ENCODE measurements at places on chromosomes 2 and 18.

- DNase-seq: no peak
Observed at GRCh38 chr2:224882291-224883171, 159.7 kb downstream of the DOCK10 start.

GRCh38 chr2:222861411-222862105, 722 bp downstream of the ACSL3 start:
- peak; percentile 55 for DNase-seq

DNA sequence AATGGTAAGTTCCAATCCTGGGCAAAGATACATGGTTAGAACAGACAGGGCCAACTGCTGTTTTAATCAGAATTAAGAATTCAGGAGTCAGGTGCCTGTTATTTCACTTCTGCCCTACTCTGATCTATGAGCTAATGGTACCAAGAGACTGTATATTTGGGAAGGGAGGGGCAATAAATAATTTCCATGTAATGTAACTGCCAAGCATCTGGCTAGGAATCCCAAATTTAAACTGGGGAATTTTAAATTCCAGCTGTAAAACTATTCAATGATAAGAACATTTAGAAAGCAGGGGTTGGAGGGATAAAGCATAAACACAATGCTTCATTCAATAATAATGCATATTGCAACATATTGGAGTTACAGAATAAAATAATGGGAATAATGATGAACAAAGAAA, 49.7 kb downstream of the SCN7A start:
- no peak for DNase-seq

GRCh38 chr2:149076863-149077412, 38.4 kb downstream of the LYPD6B start:
- DNase-seq: no peak

DNA sequence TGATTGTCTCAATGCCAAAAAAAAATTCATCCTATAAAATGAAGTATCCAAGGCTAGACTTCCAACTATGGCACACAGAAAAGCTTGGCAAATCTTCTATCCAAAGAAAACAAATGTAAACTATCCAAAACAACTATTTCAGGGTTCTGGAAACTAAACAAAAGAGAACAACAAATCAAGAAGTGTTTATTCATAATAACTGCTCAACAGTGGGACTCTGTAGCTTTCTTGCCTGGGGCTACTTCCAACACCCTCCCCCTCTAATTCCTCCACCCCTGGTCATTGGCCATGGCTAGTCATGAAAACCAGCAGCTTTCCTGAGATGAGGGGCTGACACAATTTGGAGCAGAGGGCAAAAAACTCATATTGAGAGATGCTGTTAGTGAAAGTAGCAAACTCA, 107.0 kb downstream of the EXOC6B start:
- no peak for DNase-seq

DNA sequence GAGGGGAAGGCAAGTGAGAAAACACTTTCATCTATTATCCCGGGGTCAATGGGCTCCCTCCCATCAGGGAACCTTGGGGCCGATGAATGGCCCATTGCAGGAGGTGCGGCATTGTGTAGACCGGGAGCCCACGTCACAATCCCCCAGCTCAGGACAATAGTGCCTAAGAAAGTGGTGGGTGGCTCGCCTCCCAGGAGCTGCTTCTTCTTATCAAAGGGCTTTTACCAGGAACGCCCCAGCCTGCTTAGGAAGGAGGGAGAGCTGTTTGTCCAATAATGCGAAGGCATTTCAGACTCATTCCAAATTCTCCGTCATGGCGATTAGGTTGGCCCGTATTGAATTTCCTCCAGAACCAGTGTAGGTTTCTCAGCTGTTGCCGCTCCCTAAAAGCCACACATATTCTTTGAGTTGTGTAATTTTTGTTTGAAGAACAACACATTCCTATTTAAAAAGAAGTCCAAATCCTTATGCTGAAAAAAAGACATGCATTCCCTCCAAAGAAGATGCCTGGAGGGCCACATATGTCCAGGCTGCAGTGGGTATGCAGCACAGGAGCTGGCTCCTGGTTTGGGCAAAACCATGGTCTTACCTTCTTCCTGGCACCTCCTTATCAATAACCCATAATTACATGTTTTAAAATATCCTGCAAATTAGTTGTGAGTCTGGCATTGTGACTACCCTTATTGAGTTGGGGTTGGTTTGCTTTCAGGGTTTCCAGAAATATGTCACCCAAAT, 264.7 kb downstream of the MYCN start:
- no peak for DNase-seq

- no peak for DNase-seq
Observed at GRCh38 chr18:35590935-35591334, 9.4 kb downstream of the GALNT1 start.

DNA sequence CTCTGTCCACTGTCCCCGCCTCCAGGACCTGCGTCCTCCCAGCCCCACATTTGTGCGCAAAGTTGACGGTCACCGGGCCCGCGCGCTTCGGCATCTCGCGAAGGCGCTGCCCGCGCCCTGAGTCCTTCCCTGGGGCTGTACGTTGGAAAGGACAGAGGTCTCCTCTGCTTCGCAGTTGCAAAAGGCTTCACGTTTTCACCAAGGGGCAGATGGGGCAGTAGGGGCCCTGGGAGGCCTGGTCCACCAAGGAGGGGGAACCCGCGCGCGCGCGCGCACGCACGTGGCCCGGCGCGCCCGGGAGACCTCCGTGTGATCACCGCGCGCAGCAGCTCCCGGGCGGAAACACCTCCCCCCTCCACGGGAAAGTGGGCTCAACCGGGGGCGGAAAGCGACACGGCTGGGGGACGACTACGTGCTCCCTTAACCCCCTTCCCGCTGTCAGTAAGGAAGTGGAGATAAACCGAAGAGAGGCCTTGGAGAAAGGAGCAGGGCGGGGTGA, 21.9 kb downstream of the TEX44 start:
- DNase-seq: peak; percentile 72

DNA sequence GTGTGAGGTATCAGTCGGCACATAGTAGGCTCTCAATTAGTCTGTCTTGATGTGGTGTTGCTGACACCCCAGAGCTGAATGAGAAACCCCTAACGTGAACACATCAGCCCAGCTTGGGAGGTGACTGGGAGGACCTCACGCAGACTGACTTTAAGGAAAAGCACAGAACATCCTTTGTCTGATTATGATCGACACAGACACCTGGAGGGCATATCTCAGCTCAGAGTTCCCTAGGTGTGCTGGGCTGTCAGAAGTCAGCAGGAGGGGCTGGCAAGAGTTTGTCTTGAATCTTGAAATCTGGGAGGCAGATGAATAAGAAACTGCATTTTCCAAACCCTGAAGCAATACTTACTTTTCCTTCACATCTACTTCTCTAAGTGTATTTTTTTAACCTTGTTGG, 16.8 kb upstream of the MYCN start:
- DNase-seq: no peak

DNA sequence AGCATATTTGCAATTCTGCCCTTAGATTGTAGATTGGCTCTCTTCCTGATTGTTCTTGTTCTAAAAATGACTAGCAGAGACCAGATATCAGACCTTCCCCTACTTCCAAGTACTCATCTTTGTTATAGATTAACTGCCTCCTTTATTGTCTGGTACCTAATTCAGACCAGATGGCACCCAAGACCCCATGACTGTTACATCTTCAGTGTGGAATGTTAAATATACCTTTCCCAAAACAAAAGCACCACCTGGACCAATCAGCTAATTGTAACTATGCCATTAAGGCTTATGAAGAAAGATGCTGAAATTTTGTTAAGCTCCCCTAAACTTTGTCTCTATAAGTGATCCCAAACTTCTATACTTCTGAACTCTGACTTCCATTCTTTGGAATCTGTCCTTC, 12.0 kb upstream of the TFPI start:
- no peak for DNase-seq

DNA sequence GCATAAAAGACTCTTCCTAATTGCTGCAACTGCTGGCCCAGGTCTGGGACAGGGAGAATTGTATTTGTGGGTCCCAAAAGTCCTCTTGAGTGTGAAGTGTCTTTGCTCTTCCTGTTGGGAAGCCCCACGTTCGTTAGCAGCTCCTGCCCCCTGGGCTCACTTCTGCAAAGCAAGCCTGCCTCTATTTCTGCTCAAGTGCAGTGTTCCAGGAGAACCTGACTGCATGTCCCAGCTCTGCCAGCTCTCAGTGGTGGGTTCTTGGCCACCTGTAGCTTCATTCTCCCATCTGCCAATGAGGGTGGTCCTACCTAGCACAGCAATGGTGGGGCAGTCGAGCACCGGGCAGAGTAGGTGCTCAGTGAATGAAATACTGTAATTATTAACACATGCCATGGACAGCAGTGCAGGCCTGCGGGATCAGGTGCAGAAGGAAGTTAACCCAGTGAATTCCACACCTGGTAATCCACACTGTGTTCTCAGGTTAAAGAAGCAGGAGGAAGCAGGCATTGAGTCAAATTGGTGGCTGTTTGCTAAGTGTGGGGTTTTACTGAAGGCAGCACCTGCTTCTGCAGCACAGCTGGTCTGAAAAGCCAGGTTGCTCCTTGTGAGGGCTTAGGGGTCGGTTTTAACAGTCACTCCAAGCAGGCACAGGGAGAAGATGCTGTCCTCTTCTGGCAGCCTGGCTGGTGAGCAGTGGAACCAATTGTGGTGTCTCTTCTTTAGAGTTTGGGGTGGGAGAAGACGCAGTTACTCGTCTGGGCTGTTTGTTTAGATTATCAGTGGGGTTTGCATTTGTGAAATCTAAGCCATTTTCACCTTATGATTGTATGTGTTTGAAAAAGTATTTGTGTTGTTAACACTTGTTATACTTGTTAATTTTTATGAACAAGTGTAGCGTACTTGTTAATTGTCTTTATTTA, 54.3 kb downstream of the DGKD start:
- DNase-seq: no peak

DNA sequence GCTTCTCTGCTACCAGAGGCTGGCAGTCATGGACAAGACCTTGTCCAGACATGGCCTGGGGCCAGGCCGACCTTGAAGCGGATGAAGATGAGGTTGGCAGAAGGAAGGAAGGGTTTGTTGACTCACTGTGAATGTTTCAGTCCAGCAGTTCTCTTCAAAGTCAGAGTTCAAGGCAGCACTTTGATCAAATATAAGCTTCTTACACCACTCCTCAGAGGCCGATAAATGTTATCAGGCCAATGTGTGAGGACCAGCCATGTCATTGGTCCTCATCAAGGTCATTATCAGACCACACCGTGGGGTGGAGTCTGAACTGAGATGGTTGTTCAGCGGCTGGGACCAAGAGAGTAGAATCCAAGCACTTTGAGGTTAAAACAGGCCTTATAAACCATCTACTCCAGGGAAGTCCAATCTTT, 35.5 kb downstream of the QPCT start:
- DNase-seq: no peak

- DNase-seq: no peak
Observed at GRCh38 chr2:173393186-173393585, 38.5 kb downstream of the CDCA7 start.

DNA sequence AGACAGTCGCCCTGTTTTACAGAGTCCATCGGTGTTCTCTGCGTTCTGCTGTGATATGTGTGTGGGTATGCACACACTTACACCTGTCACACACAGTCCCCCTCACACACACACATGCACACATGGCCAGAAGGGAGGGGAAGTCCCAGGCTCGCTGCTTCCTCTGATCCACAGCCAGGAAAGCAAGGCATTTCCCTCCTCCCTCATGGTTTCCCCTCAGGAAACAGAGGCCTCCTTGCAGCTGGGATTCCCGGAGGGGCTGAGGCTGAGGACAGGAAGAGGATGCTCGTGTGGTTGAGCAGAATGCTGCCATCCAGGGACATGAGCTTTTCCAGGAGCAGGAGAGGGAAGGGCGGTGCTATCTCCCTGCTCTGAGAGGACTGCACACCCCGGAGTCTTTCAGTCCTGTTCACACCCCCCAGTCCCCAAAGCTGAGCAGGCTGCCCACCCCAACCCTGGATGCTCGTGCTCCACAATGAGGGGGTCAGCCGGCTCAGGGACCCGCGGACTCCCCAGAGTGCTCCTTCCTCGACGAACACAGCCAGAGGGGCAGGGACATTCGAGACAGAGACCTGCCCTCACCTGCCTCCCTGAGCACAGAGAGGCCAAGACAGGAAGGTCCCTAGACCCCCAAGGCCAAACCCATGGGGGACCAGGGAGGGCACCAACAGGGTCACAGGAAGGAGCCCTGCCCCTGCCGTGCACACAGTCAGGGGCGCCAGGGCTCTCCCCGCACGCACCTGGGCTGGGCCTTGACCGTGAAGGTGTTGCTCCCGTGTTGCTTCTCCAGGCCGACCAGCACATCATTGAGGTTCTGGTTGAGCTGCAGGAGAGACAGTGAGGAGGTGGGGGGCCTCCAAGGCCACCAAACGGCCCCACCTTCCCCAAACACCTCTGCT, 45.3 kb downstream of the BIN1 start:
- no peak for DNase-seq

DNA sequence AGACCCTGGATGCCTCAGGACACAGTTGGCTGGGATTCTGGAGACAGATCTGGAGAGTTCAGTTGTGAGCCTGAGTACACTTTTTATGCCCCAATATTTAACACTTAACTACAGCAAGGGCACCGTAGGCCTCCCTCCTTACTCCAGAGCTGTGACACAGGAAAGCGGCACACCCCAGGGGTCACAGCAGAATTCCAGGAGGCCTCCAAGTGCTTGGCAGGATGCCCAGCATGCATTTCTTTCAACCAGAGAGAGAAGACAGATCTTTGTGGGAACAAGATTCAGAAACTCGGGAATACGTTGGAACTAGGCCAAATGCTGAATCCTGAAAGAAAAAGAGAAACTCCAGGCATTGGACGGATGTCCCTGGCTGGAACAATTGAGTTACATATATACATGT, 199.2 kb upstream of the NT5C1B start:
- no peak for DNase-seq

- peak; percentile 61 for DNase-seq
Observed at GRCh38 chr2:126656431-126657147, 631 bp downstream of the GYPC start.

DNA sequence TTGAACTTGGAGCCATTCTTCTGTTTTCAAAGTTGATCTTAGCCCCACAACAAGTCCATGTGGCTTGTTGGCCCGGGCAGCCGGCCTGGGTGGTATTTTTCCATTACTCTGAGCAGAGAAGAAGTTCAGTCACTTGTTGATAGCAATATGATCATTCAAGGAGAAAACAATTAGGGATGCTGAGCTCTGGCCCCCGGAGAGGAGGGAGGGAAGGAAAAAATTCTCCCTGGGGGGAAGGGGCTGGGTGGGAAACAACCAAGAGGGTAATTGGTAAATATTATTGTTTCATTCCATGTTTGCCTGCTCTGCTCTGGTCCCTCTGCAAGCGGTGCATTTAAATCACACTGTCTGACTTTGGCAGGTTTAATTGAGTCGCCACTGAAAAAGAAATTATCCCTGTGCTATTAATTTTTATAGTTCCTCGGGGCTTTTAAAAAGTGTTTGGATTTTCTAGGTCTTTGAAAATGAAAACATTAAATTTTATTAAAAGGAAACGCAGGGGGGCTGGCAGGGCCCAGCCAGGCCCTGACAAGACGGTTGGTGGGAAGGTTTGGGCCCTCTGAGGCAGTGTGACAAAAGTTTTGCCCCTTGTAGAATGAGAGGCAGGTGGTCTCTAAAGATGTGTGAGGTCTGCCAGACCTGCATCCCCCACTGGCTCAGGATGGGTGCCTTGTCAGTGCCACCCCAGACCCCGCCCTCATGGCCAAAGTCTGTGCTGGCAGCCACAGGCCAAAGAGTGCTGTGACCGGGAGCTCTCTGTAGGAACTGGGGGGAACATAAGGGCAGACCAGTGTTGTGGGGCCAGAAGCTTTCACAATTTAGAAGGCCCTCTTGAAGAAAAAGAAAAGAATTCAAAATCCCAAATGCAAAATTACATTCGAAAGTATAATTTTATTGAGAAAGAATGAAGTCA, 52.5 kb upstream of the SLC14A2 start:
- no peak for DNase-seq

- no peak for DNase-seq
Observed at GRCh38 chr2:191864628-191865374, 17.9 kb upstream of the CAVIN2 start.

- DNase-seq: no peak
Observed at GRCh38 chr2:109218087-109218791, 89.2 kb downstream of the SH3RF3 start.

Measured in stimulated activated CD8-positive, alpha-beta memory T cell treated with anti-CD3 and anti-CD28 coated beads, Interleukin-4, amount 100 ng/mL, for 48 hours (primary cell).